HFFc6 (cell line): ENCODE measurements at places on chromosomes 6 and 20. TPM values are rescaled to one million over a fixed set of nuclear protein-coding genes. Genes with fewer than 3 reads are reported as not detected.

DNA sequence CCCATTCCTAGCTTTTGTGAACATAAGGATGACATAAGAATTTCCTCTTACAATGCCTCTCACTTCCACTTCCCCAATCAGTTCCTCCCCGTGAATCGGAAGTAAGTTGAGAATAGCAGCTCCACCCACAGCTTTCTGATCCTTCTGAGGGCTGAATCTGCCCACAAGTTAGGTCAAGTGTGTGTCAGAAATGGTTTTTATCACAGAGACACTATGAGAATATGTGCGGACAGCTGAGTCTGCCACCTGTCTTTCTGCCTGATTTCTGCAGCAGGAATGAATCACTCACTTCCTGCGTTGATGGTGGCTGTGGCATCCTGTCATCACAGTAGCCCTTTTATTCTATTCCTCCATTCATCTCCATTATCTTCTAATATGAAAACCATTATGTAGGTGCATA is 70.2 kb downstream of the RIN2 start:
- DNase-seq, result peak; percentile 68

GRCh38 chr20:21450572-21450971 is 53.2 kb upstream of the NKX2-4 start:
- peak; percentile 4 for DNase-seq

Gene ZNF334
- total RNA-seq, result 1.2 and 1.5 TPM in 2 replicates

- DNase-seq, result no peak
Measured at GRCh38 chr20:34595377-34596184, 37.1 kb downstream of the MAP1LC3A start.

Gene TOMM34
- total RNA-seq, result 88.5 and 99.2 TPM in 2 replicates

Gene FOXP4
- total RNA-seq, result 17.9 to 24.3 TPM (median 19.1 TPM) in 3 replicates

- DNase-seq, result peak; percentile 66
Measured at GRCh38 chr6:44508646-44509045, 121.1 kb downstream of the CDC5L start.

DNA sequence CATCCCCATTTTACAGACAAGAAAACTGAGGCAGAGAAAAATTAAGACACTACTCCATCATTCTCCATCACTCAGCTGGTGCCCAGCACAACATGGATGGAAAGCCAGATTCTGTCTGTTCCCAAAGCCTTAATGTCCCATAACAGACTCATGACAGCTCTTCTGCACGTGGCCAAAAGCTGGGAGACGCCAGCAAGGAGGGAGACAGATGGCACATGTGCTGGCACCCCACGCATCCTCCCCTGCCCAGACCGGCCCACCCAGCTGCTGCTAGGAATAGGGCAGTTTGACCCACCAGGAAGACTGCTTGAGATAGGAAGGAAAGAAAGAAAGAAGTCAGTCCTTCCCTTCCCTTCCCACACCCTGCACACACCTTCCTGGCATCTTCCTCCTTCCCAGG is 96.3 kb downstream of the PREX1 start:
- DNase-seq, result no peak

Gene CALHM4
- total RNA-seq, result 0.31 TPM in 1 of 3 replicates, not detected in the others

GRCh38 chr6:10465629-10466499 is 51.0 kb upstream of the TFAP2A start:
- peak; percentile 35 for DNase-seq

DNA sequence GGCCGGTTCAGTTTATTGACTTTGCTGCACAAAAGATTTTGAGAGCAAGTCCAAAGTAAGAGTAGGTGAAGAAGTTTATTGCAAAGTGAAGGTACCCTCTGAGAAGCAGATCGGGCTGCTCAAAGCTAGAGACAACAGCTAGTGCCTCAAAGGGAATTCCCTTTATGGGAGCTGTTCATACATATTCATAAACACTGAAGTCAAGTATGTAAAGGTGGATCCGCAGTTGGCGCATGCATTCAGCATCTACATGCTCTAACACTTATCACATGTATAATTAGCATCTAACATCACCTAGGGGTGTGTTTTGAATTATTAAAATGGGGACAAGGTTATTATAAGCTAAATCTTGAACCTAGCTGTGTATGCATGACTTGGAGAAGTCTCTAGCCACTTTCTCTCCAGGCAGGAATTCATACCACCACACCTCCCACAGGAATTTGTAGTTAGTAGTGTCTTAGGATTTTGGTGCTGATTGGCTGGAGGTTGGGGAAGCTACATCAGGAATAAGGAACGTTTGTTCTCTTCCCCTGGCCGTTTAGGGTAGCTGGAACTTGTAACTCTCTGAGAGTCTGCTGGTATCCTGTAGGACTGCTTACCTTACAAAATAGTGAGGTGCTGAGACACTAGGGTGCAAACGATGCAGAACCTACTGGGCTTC is 1633.9 kb downstream of the GRIK2 start:
- DNase-seq, result no peak

- DNase-seq, result peak; percentile 66
Measured at GRCh38 chr6:7758456-7758855, 32.6 kb downstream of the BMP6 start.

Gene XKR7
- total RNA-seq, result not detected in 3 replicates

Gene GSTA3
- total RNA-seq, result not detected in 3 replicates

Gene C20orf144
- total RNA-seq, result 0.13 to 0.23 TPM (median 0.19 TPM) in 3 replicates

Gene LPA
- not detected in 2 replicates for total RNA-seq

DNA sequence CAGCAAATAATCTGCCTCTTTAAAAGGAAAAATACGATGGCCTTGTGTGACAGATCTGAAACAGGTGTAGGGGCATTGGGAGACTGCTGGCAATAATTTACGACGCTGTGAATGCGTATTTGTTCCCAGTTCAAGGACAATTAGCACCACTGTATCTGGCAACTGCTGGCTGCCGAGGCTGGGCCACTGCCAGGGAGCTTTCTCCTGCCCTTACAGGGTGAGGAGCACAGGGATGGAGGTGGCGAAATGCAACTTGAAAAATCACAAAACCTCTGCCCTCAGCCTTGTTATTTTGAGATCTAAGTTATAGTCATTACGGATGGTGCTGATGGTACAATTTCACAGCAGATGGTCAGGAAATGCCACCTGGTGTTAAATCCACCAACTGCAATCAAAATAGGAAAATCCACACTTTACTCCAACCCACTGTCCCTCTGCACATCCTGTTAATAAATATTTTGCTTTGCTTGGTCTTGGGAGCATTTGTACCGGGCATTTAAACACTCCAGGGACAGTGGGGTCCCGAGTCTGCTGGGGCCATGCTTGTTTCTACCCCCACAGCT is 6.4 kb downstream of the MYLK4 start:
- DNase-seq, result peak; percentile 14

- DNase-seq, result no peak
Measured at GRCh38 chr6:166412156-166412910, 29.6 kb upstream of the MPC1 start.

- no peak for DNase-seq
Measured at GRCh38 chr6:89818977-89819335, 638 bp downstream of the MDN1 start.

Gene EDN3
- not detected in 3 replicates for total RNA-seq

- DNase-seq, result no peak
Measured at GRCh38 chr6:25057111-25057905, 121.5 kb upstream of the RIPOR2 start.

GRCh38 chr20:58718729-58719128 is 26.1 kb downstream of the NPEPL1 start:
- no peak for DNase-seq

DNA sequence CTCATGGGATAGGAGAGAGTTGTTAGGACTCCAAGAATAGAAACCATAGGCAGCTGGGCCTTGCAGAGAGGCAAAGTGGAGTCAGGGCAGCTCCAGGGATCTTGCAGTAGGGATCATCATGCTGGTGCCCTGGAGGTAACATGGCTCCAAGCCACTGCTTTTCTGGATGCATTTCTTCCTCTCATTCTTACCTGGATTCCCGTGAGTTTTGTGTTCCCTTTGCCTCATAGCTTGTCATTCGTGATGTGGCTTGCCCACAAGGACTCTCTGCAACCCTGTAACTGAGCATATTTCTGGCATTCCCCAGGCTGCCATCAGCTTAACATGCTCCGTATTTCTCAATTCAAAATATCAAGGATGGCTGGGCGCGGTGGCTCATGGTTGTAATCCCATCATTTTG is 5.3 kb downstream of the NHLRC1 start:
- no peak for DNase-seq

Gene ARG1
- not detected in 3 replicates for total RNA-seq

DNA sequence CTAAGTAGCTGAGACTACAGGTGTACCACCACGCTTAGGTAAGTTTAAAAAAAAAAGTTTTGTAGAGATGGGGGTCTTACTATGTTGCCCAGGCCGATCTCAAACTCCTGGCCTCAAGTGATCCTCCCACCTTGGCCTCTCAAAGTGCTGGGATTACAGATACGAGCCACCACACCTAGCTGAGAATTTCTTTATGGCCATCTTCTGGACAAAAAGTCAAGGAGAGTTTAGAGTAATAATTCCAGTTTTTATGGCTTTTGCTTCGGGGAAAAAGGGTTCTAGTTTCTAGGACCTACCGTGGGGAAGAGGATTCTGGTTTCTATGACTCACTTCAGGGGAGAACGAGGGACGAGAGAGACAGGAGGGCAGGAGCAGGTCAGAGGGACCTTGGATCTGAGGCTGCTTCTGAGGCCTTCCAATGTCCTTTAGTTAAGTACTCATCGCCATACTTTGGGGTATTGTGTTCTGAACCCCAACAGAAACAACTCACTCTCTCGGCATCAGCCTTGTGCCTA is 69.3 kb upstream of the IER3 start:
- no peak for DNase-seq

Gene DPPA5
- not detected in 3 replicates for total RNA-seq

DNA sequence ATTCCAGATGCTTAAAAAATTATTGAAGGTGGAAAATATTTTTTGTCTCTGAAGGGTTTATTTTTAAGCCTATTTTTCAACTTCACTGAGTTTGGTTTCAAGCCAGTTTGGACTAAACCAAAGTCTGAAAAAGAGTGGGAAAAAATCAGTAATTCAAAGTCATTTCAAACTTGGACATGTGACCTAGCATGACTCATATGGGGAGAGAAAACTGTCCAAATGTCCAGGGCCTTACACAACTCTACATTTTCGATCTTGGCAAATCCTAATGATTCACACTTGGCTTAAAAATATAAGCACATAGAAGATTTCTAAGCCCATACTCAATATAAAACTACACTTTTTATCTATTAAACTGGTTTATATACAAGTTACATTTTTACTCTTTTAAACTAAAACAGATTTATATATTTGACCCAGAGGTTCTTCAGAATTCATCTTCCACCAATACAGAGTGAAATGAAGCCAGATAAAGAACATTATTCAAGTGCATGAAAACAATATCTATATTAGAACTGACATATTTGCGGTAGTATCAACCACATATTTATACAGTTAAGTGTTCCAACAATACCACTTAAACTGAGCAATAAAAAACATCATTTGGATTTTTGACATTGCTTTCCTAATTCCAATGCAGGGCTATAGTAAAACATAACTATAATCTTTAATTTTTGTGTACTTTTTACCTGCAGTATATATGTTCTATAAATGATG is 110.3 kb upstream of the TCF21 start:
- DNase-seq, result peak; percentile 77

DNA sequence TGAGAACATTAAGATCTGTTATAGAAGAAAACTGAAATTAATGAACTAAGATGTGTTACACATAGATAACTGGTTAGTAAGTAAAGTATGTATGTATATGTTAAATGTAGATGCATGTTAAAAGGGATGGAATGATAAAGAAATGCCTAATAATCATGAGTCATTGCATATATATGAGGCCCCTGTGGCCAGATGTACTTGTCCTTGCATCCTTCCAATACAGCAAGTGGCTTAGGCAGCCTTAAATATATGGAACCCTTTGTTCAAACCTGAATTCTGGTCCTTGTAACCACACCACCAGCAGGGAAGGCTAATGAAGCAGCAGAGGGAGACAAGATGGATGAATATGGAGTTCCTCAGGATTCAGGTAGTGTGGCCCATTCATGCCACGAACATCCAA is 9.8 kb upstream of the AKAP7 start:
- no peak for DNase-seq

GRCh38 chr6:81875782-81876293 is 123.4 kb upstream of the TENT5A start:
- DNase-seq, result no peak

Gene PSORS1C2
- total RNA-seq, result not detected in 3 replicates

Gene CRISP2
- total RNA-seq, result not detected in 3 replicates

Gene MTRF1L
- total RNA-seq, result 25.4 to 32.0 TPM (median 25.5 TPM) in 3 replicates

Gene MACROD2
- 0.24 to 0.57 TPM in 2 of 3 replicates, not detected in the other for total RNA-seq

DNA sequence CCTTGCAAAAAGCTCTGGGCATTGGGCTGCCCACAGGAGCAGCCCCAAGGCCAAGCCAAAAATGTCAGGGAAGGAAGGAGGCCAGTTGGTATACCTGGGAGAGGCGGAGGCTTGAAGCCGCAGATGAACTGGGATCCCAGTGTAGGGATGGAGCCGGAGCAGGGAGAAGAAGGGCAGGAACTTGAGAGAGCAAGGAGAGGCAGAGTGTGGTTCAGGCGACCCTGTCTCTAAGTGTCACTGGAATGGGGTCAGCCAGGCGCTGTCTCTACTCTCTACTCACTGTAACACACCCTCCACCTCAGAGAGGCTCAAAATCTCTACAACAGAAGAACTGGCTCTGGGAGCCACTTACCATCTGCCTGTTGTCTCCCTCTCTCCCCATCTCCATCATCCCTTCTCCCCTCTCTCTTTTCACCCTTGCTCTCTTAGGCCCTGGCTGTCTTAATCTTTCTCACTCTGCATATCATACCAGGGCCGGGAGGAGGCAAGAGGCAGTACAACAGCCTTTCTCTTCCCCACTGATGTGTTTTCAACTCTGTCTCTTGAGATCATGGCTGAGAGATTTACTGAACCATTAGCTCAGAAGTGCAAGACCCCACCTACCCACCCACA is 93.3 kb downstream of the CRYBG1 start:
- no peak for DNase-seq
